ENCODE measurements at places on chromosomes 16 and 17.
A peak's percentile ranks its signal among the peaks of the same experiment; 100 is the strongest.

- no peak for DNase-seq
Measured at GRCh38 chr17:79465011-79465680, 145.7 kb downstream of the RBFOX3 start.

DNA sequence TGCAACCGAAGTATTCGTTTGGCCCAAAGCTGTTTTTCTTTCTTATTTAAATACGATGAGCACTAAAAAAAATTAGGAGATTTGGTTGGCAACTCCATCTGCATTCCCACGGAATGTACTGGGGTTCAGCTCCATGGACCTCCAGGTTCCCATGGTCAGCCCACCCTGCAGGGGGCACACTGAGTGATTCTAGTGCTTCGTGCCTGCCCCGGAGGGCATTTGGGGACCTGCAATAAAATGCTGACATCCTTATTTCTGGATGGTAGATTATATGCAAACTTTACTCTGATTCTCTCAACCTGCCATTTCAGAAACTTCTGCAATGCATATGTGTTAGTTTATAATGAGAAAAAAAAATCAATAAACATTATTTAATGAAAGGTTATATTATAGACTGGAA, 339.4 kb downstream of the XYLT1 start:
- no peak for DNase-seq

DNA sequence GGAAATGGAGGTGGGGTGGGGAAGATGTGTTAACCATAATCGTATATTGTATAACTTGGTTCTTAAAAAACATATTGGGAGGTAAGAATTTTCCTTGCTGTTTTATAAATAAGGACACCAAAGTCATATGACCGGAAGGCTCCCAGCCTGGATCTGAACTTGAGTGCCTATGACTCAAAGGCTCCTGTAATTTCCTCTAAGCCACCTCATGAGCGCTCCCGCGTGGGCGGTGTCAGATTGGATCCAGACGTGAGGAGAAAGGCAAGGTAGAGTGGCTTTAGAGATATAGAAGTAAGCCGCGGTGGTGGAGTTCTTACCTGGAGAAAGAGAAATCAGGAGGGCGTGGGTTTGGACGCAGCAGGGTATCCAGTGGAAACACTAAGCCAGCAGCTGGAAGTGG, 196.2 kb upstream of the NLRP1 start:
- DNase-seq, result peak; percentile 16

- DNase-seq, result no peak
Measured at GRCh38 chr17:73972056-73972455, 231.4 kb upstream of the RPL38 start.

GRCh38 chr17:46841561-46842379, 9.6 kb upstream of the WNT9B start:
- DNase-seq, result peak; percentile 70

GRCh38 chr17:77049440-77049839, 91.3 kb upstream of the SEC14L1 start:
- DNase-seq, result peak; percentile 37

DNA sequence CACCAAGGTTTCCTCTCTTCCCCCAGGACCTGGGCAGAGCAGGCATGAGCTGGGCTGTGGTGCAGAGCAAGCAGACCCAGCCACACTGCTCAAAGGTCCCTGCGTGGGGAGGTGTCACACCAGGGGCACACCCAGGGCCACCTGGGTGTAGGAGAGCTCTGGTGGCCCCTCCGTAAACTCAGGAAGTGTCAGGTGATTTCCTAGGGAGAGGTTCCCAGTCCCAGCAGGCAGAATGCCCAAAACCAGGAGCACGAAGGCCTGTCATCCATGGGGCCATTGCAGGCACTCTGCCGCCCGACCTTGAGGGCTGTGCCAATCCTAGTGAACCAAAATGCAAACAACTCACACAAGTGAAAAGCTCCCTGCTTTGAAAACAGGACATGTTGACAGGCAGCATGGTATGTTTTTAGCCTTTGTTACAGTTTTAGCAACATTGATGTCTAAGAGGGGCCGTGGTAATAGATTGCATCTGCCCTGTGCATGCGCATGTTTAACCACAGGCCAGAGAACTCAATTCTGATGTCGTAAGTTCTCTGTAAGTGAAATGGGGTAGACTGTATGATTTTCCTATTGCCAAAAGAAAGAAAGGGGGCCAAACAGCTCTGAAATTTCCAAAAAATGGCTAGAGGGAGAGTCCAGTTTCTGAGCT, 21.3 kb downstream of the CIBAR2 start:
- DNase-seq, result no peak

DNA sequence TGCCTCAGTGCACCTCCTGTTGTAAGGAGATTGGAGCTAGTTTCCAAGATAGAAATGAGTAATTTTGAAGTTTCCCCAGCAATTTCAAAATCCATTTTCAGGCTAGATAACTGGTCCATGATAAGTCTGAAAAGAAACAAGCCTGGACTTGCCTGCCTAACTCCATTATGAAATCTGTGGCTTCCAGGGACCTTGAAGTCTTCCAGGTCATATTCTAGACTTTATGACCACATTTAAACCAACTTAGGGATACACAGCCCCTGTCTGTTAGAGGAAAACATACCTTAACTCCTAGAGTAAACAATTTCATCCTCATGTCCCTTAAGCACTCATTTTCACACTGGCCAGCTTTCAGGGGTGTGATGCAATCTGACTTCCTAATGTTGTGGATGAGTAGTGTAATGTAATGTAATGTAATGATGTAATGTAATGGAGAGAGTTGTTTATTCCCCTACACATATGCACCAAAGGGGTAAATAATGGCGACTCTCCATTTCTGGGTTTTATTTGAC, 96.7 kb upstream of the FAM20A start:
- DNase-seq, result peak; percentile 5

DNA sequence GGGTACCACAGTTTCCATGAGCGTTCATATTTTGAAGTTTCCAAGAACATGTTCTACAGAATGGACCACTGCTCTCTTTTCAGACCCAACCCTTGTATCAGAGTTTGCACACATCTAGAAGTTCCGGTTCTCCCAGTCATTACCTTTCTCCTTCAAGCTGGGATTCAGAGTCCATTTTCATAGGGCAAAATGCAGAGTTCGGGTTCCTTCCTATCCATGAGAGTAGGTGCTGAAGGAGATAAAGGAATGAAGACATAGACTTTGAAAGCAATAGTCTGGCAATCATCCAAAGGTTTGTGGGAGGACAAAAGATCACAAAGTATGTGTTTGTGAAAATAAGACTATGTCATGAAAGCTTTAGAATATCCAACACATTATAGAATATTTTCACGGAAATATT, 699.6 kb downstream of the MAF start:
- no peak for DNase-seq

- peak; percentile 64 for DNase-seq
Measured at GRCh38 chr17:50148226-50149090, 2.0 kb downstream of the PPP1R9B start.

GRCh38 chr17:32100971-32101631, 41.2 kb upstream of the RHOT1 start:
- DNase-seq, result peak; percentile 35

GRCh38 chr17:76234354-76234679, 6.0 kb downstream of the RNF157 start:
- DNase-seq, result no peak

DNA sequence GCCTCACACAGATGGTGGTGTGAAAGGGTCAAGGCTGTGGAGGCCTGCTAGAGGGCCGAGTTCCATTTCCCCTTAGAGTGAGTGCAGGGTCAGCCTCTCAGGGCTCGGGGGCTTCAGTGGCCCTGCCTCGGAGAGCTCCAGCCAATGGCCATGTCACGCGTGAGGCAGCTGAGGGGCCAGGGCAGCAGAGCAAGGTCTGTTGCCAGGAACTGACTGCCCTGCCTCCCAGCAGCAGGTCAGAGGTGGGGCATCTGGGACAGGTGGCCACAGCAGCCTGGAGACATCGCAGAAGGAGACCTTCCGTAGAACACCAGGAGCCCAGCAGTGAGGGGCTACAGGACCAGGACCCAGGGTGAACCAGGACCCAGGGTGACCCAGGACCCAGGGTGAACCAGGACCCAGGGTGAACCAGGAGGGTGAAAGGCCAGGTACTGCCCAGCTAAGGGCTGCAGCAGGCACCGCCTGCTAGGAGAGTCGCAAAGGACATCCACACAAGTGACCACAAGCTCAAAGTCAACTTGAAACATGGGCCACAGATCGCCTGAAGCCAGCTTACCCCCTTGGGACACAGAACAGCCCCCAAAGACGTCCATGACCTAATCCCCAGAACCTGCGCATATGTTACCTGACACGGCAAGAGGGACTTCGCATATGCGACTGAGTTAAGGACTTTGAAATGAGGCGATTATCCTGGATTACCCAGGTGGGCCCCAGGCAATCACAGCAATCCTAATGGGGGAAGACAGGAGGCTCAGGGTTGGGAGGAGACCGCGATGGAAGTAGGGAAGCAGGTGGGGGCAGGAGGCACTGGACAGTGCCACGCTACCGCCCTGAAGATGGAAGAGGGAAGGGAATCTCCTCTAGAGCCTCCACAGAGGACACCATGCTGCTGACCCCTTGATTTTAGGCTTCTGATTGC, 4.8 kb upstream of the MEAK7 start:
- DNase-seq, result no peak

DNA sequence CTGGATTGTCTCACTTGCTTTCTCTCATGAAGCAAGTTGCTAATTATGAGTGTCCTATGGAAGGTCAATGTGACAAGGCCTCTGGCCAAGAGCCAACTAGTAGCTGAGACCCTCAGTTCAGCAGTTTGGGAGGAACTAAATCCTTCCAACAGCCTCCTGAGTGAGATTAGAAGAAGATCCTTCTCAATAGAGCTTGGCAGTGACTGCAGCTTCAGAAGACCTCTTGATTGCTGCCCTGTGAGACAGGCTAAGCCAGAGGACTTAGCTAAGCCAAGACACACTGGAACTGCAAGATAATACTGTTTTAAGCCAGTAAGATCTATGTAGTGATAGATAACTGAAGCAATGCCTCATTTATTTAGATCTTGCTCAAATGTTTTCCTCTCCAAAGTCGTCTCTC, 34.3 kb downstream of the PCTP start:
- no peak for DNase-seq

DNA sequence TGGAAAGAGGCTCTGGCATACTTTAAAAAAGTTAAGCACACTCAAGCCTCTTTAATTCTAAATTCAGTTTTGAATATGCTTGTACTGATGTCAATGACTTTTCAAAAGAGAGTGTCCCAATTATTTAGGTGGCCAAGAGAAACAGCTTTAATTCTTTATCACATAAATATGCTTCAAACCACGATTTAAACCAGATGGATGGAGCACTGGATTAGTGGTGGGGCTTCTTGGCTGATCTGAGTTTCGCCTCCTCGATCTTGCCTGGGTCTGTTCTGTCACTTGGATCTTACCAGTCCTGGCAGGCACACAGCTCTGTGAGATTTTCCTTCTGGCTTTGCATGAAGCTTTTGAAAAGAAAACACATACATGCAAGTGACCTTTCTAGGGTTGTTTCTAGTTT, 467.8 kb downstream of the MAF start:
- no peak for DNase-seq

DNA sequence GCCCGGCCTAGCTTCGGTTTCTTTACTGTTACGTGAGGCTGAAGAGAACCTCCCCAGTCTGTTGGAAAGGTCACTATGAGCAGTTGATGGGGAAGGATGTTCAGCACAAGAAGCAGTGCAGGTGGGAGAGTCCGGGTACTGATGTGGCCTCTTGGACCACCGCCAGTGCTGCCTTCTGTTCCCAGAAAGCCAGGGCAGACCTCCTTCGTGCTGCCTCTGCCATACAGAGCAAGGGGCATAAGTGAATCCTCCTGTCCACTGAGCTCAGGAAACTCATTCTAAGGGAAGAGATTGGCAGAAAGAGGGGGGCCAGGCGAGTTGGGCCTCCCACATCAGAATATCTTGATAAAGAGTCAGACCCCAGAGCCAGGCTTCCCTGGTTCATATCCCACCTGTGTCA, 3.7 kb downstream of the PPP4C start:
- DNase-seq, result no peak

GRCh38 chr17:6753006-6753445, 2.8 kb upstream of the XAF1 start:
- DNase-seq, result no peak

DNA sequence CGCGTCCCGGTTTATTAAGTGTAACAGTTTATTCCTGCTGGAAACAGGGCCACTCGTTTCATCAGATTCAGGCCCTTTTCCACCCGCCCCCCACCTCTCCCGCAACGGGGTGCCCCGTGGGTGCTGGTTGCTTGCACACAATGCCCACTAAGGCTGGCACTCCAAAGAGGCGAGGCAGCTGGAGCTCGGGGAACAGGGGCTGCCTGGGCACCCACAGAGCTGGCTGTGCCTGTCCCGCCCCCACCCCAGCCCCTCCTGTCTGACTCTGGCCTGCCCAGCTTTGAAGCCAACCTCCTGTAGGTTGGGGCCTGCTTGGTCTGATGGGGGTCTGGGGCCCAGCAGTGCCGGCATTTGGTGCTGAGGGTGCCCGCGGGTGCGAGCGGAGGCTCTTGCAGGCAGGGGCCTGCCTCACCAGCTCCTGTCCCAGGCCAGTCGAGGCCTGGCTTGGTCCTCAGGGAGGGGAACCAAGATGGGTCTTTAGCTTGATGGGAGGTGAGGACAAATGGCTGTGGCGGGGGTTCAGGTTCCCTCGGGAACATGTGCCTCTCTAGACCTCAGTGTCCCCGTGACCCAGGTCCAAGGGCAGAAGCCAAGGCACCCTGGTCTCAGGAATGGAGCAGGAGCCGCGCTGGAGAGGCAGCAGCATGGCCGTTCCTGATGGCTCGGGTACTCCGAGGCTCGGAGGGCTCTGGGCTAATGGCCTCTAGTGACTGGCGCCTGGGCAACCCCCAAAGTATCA, 20.1 kb downstream of the MYBBP1A start:
- DNase-seq, result no peak

DNA sequence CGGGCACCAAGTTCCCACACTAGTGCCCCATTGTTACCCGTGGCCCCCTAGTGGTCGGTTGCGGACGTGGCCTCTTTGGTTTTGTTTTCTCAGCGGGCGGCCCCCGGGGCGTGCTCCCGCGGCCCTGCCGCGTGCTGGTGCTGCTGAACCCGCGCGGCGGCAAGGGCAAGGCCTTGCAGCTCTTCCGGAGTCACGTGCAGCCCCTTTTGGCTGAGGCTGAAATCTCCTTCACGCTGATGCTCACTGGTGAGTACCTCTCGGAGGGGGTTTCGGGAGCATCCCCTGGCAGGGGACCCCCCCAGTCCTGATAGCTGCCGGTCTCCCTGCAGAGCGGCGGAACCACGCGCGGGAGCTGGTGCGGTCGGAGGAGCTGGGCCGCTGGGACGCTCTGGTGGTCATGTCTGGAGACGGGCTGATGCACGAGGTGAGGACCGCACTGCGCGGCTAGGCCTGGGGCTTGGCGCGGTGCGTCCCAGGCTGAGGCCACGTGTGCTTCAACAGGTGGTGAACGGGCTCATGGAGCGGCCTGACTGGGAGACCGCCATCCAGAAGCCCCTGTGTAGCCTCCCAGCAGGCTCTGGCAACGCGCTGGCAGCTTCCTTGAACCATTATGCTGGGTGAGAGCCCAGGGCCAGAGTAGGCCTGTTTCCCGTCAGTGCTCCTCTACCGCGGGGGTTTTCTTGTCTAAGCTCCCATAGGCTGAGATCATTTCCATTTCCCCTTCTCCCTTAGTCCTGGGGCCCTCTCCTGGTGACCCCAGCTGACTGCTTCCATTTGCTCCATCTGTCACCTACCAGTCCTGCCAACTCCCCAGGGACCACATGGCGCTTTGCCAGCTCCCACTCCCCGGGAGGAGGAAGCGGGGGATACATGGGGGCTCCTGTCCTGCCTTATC, 1.7 kb downstream of the SPHK1 start:
- DNase-seq, result peak; percentile 92

Measured in DMS53 (cell line).